Activated effector memory CD4-positive, alpha-beta T cell treated with Interleukin-2 at 50 U/mL for 16 hours (primary cell): ENCODE measurements at places on chromosomes 16 and 17.

DNA sequence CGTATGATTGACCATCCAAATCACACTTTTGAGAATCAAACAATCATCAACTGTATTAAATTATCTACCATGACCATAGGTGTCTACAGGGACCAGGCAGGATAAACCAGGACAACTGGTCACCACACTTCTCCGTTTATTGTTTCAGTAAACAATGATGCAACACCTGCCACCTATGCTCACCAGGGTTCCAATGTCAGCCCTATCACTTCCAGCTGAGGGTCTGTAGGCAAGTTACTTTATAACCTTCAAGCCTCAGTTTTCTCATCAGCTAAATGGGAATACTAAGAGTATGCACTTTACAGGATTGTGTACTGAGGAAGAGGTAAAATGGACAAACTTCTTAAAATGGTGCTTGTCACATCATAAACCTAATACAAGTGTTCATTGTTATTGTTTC lies 14.9 kb downstream of the TMEM114 start:
- no peak for DNase-seq

- DNase-seq, result no peak
Measured at GRCh38 chr17:8941980-8942622, 23.4 kb downstream of the PIK3R5 start.

DNA sequence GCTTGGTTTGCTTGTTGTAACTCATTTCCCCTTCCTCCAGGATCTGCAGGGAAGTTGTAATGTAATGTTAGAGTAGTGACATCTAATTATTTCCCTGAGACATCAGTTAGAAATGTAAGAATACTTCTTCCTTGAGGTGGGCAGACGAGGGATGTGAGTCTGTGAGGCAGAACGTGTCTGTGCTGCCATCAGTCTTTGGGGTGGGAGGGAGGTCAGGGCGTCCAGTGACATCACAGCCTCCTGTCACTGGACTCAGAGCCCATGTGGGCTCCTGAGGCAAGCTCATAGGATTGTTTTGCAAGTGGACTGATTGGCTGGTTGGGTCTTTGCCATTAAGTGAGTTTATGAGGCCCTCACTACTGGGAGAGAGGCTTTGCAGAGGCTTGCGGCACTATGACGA lies 188.8 kb downstream of the CCDC182 start:
- DNase-seq, result no peak

DNA sequence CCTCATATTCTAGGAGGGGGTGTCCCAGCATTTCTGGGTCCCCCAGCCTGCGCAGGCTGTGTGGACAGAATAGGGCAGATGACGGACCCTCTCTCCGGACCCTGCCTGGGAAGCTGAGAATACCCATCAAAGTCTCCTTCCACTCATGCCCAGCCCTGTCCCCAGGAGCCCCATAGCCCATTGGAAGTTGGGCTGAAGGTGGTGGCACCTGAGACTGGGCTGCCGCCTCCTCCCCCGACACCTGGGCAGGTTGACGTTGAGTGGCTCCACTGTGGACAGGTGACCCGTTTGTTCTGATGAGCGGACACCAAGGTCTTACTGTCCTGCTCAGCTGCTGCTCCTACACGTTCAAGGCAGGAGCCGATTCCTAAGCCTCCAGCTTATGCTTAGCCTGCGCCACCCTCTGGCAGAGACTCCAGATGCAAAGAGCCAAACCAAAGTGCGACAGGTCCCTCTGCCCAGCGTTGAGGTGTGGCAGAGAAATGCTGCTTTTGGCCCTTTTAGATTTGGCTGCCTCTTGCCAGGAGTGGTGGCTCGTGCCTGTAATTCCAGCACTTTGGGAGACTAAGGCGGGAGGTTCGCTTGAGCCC lies 11.6 kb downstream of the STH start:
- DNase-seq, result no peak

DNA sequence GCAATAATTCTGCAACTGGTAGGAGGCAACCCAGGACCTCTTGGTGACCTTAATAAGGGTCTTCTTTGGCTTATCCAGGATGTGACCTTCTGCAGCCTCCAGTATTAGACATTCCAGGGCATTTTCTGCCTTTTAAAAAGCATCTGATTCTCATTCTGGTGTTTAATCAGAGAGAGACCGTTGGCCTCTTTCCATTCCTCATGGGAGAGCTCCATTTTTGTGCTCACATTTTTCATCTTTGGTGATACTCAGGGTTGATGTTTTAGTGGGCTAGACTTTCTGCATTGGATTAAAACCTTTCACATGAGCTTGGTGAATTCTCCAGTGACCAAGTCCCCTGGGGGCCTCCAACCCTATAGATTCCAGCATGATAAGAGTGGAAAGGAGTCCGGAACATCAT lies 150.2 kb upstream of the CACNG5 start:
- DNase-seq, result no peak

DNA sequence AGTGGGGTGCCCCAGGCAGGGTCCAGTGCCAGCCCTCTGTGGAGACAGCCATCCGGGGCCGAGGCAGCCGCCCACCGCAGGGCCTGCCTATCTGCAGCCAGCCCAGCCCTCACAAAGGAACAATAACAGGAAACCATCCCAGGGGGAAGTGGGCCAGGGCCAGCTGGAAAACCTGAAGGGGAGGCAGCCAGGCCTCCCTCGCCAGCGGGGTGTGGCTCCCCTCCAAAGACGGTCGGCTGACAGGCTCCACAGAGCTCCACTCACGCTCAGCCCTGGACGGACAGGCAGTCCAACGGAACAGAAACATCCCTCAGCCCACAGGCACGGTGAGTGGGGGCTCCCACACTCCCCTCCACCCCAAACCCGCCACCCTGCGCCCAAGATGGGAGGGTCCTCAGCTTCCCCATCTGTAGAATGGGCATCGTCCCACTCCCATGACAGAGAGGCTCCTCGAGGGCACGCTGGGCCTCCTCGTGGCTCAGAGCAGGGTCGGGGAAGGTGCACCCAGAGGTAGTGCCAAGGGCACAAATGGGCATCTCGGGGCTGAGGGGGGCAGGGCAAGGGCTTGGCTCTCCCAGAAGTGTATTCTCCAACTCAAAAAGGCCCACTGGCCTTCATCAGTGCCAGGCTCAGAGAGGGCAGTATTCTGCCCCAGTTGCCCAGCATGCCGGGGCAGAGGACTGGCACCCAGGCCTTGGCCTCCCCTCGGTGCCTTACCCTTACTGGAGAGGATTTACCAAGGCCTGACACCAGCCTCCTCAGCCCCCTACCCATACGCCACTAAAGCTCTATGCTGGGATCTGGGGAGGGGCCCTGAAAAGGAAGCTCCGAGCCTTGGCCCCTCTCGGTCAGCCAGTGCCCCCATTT lies at the start of gene CDH5:
TSS of gene CDH5 (plus strand) at position 259 of the 867 bp plus-strand sequence. CDS start 12,647 bp downstream, outside the sequence.
- DNase-seq, result no peak

- DNase-seq, result no peak
Measured at GRCh38 chr16:52569701-52570100, 22.8 kb upstream of the TOX3 start.

- DNase-seq, result peak; percentile 44
Measured at GRCh38 chr17:77645072-77646045, 313.1 kb upstream of the TNRC6C start.

GRCh38 chr16:3259836-3260235 lies 3.4 kb upstream of the MEFV start:
- DNase-seq, result no peak

DNA sequence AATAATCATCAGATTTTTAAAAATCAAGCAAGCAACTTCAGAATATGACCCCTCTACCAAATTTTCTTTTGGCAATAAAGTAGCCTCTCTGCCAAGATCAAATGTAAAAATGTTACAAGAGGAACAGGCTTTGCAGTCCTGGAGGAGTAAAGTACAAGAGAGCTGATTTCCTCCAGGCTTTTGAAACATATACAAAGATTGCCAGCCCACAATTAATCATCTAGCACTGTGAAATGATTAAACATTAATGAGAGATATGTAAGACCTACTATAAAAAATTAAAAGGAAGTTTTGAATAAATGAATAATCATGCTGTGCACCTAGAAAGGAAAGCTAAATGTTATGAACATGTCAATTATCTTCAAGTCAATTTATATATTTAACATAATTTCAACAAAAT lies 26.3 kb downstream of the TXNDC11 start:
- no peak for DNase-seq

- DNase-seq, result no peak
Measured at GRCh38 chr17:36930583-36930900, 6.7 kb upstream of the LHX1 start.

DNA sequence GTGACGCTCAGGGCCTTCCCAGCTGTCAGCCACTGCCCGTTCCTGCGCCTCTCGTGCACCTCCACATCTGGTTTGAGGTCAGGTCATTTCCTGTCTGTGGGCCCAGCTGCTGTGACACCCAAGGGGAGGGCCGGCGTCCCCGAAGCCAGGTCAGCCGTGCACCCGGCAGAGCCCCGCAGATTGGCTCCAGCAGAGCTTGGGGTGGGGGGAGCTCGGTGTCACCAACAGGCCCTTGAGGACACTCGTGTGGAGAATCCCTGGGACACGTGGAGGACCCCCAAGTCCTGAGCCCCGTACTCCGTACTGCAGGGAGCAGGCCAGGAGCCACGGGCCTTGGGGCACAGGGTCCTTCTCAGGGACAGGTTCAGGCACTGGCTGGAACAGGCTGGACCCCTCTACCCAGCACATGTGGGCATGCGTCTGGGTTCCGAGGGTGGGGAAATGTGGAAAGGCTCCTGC lies 4.8 kb downstream of the SPATA2L start:
- no peak for DNase-seq

GRCh38 chr17:5757314-5757907 lies 173.1 kb upstream of the NLRP1 start:
- DNase-seq, result no peak

DNA sequence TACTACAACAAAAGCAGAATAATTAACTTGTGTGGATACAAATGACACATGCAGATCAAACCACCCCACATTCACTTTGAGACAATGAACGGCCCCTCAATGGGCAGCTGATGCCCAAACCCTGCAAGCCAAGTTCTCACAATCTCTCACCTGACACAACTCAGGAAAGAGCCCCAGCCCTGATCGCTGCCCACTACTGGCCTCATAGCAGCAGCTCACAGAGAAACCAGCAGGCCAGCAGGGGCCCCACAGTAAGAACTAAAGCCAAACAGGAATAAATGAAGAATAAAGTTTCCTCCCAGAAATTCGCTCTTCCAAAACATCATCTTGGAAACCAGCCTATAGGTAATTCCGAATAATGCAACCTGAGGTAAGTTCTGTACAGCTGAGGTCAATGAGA lies 7.7 kb downstream of the AKTIP start:
- no peak for DNase-seq
